ENCODE measurements at places on chromosomes 2 and 18.

- DNase-seq = no peak
These were observed 151.9 kb downstream of the WDR7 start for GRCh38 chr18:56803051-56803450.

DNA sequence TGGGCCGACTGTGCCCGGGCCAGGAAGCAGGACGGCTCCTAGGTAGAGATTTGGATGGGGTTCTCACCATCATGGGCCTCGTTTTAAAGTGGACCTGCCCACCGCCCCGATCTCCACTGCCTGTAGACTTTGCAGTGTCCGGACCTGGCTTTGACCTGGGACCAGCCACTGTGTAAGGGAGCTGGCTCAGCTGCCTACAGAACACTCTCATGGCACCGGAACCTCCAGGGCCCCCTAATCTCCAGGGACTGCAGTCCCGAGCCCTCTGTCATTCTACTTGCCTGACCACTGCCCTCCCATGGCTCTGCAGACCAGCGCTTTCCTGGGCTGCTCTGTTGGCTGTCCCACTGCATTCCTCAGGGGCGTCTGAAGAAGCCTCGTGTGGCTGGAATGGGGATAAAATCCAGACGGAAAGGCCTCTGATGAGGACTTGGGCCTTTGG lies 120.8 kb downstream of the GLI2 start:
- DNase-seq = no peak

DNA sequence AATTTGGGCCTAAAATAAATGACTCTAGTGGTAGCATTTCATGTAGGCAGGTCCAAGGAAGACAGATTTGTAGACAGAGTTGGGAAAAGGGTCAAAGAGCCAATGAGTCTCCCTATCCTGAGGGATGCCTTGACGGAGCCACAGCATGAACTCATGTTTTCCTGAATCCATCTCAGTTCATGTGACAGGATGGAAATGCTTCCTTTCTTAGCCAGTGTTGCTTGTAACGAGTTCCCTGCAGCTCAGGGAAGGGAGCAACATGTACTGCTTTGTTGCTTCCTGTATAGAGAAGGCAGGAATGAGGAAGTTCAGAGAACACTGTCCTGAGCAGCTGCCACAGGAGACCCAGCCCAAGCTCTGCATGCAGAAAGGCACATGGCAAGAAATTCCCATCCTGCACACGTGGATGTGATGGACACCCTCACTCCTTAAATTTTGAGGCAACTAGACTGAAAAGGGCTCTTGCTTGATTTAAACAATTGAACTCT lies 27.9 kb downstream of the TMEM17 start:
- no peak for DNase-seq

GRCh38 chr2:224666951-224667553 lies 49.1 kb downstream of the CCDC195 start:
- no peak for DNase-seq

GRCh38 chr18:45602926-45603325 lies 12.3 kb upstream of the SLC14A2 start:
- no peak for DNase-seq

GRCh38 chr2:72919414-72920317 lies 2.3 kb downstream of the EMX1 start:
- no peak for DNase-seq

- DNase-seq = no peak
These were observed 314.5 kb downstream of the NCKAP5 start for GRCh38 chr2:133253793-133254192.

DNA sequence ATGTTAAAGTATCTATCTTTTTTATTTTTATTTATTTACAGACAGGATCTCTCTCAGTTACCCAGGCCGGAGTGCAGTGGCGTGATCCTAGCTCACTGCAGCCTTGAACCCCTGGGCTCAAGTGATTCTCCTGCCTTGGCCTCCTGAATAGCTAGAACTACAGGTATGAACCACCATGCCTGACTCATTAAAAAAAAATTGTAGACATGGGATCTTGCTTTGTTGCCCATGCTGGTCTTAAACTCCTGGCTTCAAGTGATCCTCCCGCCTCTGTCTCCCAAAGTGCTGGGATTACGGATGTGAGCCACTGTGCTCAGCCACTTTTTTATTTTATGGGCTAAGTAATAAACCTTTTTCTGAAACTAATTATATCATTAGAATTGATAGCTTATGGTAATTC lies 7.1 kb downstream of the MFSD6 start:
- DNase-seq = no peak

- no peak for DNase-seq
These were observed 43.0 kb upstream of the MSTN start for GRCh38 chr2:190105554-190105953.

DNA sequence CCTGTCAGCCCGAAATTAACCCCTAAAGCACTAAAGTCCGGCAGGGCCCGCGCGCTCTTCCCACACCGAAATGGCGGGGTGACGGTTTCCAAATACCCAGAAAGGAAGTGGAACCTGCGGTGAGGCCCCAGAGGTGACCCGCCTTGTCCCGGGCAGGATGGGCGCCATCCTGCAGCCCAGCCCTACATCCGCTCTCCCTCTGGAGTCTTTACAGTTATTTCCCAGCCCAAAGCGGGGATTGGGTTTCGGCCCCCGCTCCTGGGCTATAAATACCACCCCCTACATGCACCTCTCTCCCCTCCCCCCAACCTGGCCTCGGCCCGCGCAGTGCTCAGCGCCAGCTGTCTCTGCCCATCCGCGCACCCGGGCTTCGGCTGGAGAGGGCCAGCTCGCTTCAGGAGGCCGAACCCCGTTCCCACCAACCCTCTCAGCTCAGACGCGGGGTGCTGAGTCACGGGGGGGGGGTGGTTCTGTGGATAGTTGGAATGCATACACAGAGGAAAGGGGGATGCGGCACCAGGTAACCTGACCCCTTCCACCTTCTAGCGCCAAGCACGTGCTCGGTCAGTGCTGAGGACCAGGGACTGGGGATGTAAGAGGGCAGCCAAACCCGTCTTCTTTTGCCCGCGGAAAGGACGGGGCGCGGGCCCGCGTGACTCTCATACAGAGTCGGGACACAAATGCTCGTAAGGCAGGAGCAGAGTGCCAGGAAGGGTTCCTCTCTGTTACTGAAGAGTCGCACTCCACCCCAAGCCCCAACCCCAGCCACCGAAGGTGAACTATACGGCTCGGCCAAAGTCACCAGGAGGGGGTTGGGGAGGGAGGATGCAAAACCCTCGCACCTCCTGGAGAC lies at the start of gene TUBA4B:
Gene TUBA4B (plus strand): TSS at position 344 of the 853 bp plus-strand sequence. CDS start 165 bp downstream, at position 509.
- peak; percentile 22 for DNase-seq

DNA sequence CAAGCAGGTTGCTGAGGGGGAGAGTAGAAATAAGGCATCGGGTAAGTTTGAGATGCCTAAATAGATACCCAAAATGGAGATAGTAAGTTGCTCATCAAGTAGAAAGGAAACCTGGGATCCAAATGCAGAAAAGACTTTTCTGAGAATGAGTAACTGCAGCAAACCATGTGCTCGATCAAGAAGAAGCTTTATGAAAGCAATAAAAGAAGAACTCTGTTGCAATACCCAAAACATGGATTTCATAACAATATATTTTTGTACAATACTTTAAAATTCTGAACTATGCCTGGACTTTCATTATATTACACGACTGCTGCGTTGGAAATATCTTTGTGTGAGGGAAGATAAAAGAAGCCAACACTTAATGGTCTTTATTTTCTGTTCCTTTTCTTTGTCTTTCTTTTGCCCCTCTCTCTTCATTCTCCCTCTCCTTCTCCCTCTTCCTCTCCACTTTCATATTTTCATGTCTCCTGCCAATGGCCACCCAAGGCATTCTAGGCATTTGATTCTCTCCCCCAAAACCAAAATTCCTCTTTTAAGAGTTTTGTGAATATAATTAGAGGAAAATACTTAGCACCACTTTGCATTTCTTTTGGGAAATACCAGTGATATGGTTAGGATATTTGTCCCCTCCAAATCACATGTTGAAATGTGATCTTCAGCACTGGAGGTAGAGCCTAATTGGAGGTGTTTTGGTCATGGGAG lies 257.6 kb downstream of the MREG start:
- no peak for DNase-seq

DNA sequence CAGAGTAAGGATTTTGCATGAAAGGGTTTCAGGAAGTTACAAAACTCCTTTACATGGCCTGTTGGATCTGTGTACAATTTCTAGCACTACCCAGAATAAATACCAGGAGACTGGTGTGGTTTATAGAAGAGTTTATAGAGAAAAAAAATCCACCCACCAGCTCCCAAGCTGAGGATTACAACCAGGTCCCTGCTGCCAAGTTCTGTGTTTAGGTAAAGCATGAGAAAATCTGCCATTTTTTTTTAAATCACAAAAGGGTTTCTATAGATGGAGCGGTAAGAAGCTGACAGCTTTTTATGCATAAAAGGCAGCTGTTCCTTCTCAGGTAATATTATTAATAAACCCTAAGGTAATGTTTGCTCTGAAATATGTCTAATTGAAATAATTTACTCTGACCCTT lies 545.4 kb upstream of the ZEB2 start:
- no peak for DNase-seq

- no peak for DNase-seq
These were observed 72.5 kb upstream of the CYP1B1 start for GRCh38 chr2:38148501-38148900.

DNA sequence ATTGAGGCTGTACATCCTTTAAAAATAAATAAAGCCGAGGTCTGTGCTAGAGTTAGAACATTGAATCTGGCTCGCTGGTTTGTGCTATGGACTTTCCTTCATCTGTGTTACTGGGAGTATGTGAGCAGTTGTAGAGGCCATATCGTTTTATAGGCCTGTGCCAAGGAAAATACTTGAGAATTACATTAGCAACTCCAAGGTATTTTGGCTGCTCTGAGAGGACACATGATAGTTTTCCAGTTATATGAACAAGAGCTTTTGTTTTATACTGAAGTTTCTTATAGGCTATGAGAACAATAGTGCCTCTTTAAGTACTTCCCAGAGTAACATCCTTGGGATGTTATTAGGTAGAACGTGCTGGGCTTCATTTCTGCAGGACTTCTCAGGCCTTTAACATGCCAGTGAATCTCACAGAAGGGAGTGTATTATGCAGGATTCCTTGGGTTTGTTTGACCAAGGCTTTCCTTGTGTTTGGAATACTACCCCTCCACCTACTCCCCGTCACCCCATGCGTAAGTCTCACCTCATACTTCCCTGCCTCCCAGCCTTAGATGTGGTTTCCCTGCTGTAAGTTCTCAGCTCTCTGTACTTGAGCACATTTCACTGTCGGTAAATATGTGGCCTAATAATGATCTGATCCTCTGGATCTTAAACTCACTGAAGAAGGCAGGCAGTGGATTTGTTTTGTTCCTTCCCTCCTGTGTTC lies 21.0 kb downstream of the TCF7L1 start:
- DNase-seq = peak; percentile 51

- no peak for DNase-seq
These were observed 1231.7 kb upstream of the ZEB2 start for GRCh38 chr2:145751629-145752028.

- DNase-seq = no peak
These were observed 525.0 kb downstream of the SLC4A3 start for GRCh38 chr2:220152281-220152935.

DNA sequence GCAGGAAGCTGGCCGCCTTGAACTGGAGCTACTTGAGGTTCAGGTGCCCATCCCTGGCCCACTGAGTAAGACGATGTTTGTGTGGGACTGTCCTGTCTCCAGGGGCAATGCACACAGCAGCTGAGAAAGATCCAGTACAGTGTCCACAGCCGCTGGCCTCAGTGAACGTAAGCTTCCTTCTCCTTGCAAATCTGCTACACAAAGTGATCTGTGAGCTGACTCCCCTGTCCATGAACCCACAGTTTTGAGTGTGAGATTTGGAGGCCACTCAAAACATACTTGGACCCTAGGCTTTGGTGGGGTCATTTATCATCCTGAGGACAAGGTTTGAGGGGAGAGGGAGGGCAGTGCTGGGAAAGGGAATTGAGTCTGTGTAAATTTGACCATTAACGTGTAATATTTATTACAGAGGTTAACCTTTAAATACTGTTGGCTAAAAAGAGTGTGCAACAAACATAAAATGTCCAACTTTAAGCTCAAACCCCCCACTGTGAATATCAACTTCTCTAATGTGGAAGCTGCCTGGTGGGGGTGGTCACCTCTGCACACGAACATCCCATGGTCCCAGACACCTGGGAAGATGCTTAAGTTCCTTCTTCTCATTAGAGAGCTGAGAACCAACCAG lies 4.9 kb upstream of the CYS1 start:
- DNase-seq = no peak

DNA sequence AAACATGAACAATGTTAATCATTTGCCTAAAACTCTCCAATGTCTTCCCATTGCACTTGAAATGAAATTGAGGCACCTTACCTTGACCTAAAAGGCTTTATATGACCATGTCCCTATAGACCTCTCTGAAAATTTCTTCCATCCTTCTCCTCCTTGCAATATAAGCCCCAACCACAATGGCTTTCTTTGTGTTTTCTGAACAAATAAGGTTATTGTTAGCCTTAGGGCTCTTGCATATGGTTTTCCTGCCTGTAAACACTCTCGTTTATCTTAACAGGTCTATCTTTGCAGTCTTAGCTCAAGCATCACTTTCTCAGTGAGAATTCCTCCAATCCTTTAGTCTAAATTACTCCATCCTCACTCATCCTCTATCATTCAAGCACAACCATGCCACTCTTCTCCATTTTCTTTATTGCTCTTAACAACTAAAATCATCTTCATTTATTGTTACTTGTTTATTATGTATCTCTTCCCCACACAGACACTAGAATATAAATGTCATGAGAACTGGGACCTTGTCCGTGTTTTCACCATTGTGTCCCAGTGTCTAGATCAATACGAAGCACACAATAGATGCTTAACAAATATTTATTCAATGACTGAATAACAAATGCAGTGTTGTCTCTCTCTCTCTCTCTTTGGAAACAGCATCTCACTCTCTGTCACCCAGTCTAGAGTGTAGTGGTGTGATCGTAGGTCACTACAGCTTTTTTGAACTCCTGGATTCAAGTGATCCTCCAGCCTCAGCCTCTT lies 129.3 kb downstream of the RDH14 start:
- DNase-seq = no peak

DNA sequence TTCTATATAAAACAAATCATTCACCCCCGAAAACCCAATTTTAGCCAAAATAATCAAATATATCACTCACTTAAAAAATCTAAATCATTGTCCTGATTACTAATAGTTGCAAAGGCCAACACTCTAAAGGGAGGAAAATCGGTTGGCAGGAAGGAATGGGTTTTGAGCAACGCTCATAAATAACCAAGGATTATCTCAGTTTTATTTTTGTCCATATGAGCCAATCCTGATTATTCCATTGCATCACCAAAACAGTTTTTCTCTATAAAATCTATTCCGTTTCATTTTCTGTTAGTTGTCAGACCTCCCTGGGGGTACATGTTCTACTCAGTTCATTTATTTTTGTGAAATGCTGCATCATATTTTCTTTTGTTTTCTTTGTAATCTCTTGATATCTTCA lies 174.1 kb downstream of the LRATD1 start:
- DNase-seq = peak; percentile 38

- no peak for DNase-seq
These were observed 266.9 kb downstream of the GBX2 start for GRCh38 chr2:235901243-235901642.

- peak; percentile 20 for DNase-seq
These were observed 107.3 kb downstream of the CPS1 start for GRCh38 chr2:210663631-210664089.

All from muscle of arm (tissue), 14 donors.